Activated CD8-positive, alpha-beta memory T cell treated with anti-CD3 and anti-CD28 coated beads, Interleukin-2, amount 50 U/mL, for 48 hours (primary cell): ENCODE measurements at places on chromosomes 12 and 14.

DNA sequence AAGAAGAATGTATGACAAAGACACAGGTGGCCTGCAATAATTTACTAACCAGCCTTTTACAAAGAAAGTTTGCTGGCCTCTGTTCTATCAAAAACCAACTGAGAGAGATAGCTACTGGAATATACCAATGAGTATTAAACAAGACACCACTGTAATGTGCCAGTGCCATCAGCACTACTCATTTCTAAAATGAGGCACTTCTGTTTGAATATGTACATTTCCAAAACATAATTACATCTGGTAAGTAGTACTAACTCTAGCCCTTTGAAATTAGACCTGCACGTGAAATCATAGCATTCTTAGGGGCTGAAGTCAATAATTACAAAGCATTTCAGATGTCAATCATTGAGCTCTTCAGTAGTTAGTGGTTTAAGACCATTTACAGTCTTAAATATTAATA, 6.9 kb upstream of the SYCP3 start:
- DNase-seq: no peak

- DNase-seq: no peak
Observed at GRCh38 chr12:15356951-15357364, 34.6 kb downstream of the PTPRO start.

DNA sequence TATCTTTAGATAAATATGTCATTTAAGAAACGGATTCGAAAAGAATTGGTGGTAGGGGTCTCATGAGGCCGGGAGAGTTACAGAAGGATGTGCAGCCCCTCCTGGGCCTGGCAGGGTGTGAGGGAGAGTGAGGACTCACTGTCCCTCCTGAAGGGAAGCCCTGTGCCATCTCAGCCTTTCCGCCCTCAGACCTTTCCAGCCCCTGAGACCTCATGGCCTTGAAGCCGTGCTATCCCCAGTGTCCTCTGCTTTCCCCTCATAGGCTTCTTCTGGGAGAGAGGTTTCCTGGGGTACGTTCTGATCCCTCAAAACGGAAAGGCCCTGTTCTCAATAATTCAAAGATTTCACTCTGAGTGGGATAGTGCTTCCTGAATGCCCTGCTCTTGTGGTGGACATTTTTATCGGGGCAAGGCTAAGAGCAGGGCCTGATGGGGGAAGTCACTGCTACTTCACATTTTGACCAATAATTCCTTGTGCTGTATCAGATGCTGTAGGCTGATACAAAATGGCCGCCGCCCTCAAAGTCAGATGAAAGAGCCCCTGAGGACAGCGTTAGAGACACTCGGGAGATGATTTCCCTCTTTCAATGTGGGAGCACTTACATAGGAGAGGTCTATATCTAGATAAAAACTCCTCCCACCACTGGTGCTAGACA, 1.3 kb downstream of the CD4 start:
- no peak for DNase-seq

- DNase-seq: no peak
Observed at GRCh38 chr12:96354326-96354725, 45.9 kb downstream of the CDK17 start.

GRCh38 chr14:32950584-32950983, 11.9 kb downstream of the NPAS3 start:
- DNase-seq: no peak

DNA sequence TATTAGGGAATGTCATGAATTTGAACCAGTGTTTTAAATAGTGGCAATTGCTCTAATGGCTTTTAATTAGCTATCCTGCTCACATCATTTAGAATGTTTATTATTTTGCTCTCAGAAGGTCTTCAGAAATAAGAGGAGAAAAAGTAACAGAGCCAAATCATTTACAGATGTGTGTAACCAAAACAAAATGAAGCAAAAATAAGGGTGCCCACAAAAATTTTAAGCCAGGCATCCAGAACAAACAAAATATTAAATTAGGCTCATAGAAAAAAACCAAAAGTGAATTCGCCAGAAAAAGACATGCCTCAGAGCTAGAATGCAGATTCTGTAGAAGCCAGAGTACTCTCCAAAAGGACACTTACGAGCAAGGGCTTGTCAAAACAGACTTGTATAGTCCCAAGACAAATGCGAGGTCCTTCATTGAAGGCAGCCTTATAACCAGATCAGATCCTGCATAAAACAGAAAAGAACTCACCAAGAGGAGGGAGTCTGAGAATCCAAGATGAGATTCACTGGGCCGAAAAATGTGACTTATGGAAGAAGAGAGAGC, 20.2 kb upstream of the SERPINA1 start:
- DNase-seq: no peak

DNA sequence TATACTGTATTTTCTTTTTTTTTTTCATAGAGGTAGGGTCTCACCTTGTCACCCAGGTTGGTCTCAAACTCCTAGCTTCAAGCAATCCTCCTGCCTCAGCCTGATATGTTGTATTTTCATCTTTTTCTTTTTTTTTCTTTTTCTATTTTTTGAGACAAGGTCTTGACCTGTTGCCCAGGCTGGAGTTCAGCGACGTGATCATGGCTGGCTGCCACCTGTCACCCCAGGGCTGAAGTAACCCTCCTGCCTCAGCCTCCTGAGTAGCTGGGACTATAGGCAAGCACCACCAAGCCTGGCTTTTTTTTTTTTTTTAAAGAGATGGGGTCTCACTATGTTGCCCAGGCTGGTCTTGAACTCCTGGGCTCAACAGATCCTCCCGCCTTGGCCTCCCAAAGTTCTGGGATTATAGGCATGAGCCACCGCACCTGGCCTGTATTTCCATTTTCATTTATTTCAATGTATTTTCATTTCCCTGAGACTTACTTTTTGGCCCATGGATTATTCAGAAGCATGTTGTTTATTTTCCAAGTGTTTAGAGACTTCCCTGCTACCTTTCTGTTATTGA, 16.2 kb upstream of the ARF6 start:
- no peak for DNase-seq

DNA sequence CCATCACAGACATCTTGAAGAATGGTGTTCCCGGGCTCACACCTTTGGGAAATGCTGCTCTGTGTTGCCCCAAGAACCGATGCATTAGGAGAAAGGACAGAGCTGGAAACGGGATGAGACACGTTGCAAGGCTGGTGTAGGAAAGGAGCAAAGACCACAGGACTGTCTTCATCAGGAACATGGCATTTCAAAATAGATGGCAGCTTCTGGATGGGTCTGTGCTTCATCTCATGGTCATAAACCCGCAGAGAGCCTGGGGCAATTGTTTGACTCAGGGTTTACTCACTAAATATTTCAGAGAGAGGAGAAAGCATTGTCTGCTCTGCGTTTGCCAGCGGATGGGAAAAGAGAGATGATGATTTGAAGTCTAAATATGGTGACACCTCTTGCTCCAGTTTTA, 76.3 kb downstream of the CACNA1C start:
- no peak for DNase-seq

DNA sequence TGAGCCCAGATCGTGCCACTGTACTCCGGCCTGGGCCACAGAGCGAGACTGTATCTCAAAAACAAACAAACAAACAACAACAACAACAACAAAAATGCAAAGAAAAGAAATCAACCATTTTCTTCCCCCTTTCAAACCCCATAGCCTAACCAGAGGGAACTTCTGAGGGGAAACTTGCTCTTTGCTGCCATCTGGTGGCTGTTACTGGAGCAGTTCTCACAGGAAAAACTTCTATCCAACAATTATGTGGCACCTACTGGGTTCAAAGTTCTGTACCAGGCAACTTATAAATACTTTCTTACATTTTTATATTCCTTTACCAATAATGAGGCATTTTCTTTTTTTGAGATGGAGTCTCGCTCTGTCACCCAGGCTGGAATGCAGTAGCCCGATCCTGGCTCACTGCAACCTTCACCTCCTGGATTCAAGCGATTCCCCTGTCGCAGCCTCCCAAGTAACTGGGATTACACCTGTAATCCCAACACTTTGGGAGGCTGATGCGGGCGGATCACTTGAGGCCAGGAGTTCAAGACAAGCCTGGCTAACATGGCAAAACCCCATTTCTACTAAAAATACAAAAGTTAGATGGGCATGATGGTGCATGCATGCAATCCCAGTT, 50.9 kb upstream of the BICDL1 start:
- peak; percentile 86 for DNase-seq

DNA sequence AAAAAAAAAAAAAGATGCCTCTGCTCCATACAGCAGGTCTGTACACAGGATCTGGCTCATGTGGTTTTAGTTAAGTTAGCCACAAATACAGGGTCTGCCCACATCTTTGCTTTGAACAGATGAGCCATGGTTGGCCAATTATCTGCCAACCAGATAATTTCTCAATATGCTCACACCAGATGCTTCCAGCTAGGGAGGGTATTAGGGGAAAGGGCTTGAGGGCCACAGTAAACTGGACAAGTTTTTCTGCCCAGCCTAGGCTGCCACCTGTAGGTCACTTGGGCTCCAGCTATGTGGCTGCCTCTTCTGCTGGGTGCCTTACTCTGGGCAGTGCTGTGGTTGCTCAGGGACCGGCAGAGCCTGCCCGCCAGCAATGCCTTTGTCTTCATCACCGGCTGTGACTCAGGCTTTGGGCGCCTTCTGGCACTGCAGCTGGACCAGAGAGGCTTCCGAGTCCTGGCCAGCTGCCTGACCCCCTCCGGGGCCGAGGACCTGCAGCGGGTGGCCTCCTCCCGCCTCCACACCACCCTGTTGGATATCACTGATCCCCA, 776 bp downstream of the RDH5 start:
- DNase-seq: no peak

DNA sequence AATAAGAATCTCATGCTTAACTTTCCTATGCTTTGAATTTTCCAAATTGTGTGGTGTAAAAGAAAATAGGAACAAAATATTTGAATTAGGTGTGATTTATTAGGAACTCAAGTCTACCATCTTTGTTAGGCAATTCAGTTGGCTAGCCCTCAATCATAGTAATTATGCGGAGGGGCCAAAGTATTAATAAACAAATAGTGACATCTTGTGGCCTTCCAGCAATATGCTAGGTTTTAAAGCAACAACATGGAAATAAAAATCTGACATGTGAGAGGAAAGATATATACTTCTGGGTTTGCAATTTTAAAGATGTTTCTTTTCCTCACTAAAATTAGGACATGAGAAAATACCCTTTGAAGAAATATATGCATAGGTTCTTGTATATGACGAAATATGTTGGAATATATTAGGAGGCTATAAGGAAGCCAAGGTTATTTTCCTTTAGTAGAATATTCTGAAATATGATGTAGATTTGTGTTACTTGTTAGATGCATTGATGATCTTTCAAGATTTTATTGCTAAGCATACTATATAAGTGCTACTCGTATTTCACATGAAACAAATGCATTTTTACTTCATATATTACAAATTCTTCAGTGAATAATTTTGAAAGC, 200.4 kb downstream of the PTPRO start:
- no peak for DNase-seq

GRCh38 chr12:53232646-53233461, 845 bp upstream of the RARG start:
- no peak for DNase-seq

GRCh38 chr12:77060883-77061240, 4.5 kb downstream of the E2F7 start:
- no peak for DNase-seq

- no peak for DNase-seq
Observed at GRCh38 chr12:120465756-120466155, 3.8 kb downstream of the SRSF9 start.

GRCh38 chr12:79378496-79378895, 312.3 kb downstream of the PAWR start:
- no peak for DNase-seq
